ENCODE measurements at places on chromosomes 3 and 15. TPM values are rescaled to one million over a fixed set of nuclear protein-coding genes. Genes with fewer than 3 reads are reported as not detected.

- H3K36me3 ChIP-seq, result no peaks in the 10 kb centered on the region
- H3K27me3 ChIP-seq, result no peaks in the 10 kb centered on the region
- peaks cover 8% of the 10 kb centered on the region for H3K4me1 ChIP-seq
- no peak overlapping the region for H3K27ac ChIP-seq
- peak; percentile 43 for DNase-seq
Measured at GRCh38 chr15:70127288-70127746, 29.6 kb upstream of the TLE3 start.

- H3K4me3 ChIP-seq, result no peak overlapping the region
- no peak for DNase-seq
- no peaks in the 10 kb centered on the region for H3K4me1 ChIP-seq
- no peaks in the 10 kb centered on the region for H3K36me3 ChIP-seq
- no peak overlapping the region for H3K27ac ChIP-seq
Measured at GRCh38 chr15:64865998-64866520, 24.3 kb downstream of the PLEKHO2 start.

GRCh38 chr3:167718582-167718981 lies 16.1 kb downstream of the PDCD10 start:
- H3K36me3 ChIP-seq, result peaks cover 9% of the 10 kb centered on the region
- no peak overlapping the region for H3K27ac ChIP-seq
- H3K27me3 ChIP-seq, result no peaks in the 10 kb centered on the region
- H3K4me3 ChIP-seq, result no peak overlapping the region

- no peak overlapping the region for H3K4me3 ChIP-seq
- H3K36me3 ChIP-seq, result no peaks in the 10 kb centered on the region
- no peak overlapping the region for H3K27ac ChIP-seq
- DNase-seq, result no peak
- H3K4me1 ChIP-seq, result no peaks in the 10 kb centered on the region
Measured at GRCh38 chr3:111414531-111414930, 127.5 kb upstream of the CD96 start.

- no peak overlapping the region for H3K4me3 ChIP-seq
- no peaks in the 10 kb centered on the region for H3K27me3 ChIP-seq
- DNase-seq, result no peak
Measured at GRCh38 chr15:88717382-88718031, 78.7 kb downstream of the ISG20 start.

- H3K4me3 ChIP-seq, result no peak overlapping the region
- H3K27ac ChIP-seq, result no peak overlapping the region
- no peaks in the 10 kb centered on the region for H3K4me1 ChIP-seq
- no peaks in the 10 kb centered on the region for H3K27me3 ChIP-seq
- DNase-seq, result no peak
Measured at GRCh38 chr3:135199137-135199536, 404.1 kb downstream of the EPHB1 start.

DNA sequence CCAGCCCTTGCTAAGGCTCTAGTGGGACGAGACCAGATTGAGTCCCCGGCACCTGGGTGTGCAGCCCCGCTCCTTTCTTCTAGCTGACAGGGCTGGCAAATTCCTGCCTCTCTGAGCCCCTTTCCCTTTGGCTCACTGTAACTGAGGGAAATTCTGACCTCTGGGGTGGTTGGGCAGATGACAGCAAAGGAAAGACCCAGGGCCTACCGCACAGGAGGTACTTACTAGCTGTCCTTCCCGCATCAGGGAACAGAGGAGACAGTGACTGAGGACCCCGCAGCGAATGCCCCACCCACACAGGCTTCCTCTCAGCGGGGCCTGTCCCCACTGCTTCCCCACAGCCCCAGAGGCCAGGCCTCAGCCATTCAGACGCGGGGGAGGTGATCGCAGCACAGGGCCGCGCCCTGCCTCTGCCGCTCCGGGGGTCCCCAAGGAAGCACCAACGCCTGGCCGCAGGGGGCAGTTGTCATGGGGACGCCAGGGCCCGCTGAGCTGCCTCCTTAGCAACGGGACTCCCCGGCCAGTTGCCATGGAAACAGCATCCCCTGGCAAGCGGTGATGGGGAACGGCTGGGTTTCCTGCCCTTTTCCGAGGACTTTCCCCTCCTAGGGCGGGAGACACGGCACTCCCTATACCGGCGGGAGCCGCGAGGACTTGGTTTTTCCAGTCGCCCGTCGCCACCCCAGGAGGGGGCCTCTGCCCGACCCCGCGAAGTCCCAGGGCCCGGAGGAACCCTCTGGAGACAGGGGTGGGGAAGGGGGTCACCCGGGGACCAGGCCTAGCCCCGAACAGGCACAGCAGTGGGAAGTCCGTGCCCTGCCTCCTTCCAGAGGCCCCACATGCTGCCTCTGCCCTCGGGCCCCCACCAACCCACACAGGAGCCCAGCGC lies 50.1 kb downstream of the HCN4 start:
- no peak overlapping the region for H3K27ac ChIP-seq
- H3K27me3 ChIP-seq, result no peaks in the 10 kb centered on the region
- H3K36me3 ChIP-seq, result no peaks in the 10 kb centered on the region
- no peak overlapping the region for H3K4me3 ChIP-seq

DNA sequence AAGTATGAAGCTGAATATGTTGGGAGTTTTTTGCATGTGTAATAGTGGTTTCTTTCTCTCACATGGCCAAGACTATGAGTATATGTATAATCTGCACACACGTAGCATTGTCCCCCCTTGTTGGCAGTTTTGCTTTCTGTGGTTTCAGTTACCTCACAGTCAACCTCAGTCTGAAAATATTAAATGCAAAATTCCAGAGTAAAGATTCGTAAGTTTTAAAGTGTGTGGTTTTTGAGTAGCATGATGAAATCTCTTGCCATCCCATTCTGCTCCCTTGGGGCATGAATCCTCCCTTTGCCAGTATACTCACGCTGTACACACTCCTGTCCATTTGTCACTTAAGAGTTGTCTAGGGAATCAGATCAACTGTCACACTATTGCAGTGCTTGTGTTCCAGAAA lies 742.0 kb upstream of the CCDC54 start:
- no peak for DNase-seq
- no peaks in the 10 kb centered on the region for H3K4me1 ChIP-seq
- no peak overlapping the region for H3K4me3 ChIP-seq
- no peaks in the 10 kb centered on the region for H3K36me3 ChIP-seq
- no peaks in the 10 kb centered on the region for H3K27me3 ChIP-seq

DNA sequence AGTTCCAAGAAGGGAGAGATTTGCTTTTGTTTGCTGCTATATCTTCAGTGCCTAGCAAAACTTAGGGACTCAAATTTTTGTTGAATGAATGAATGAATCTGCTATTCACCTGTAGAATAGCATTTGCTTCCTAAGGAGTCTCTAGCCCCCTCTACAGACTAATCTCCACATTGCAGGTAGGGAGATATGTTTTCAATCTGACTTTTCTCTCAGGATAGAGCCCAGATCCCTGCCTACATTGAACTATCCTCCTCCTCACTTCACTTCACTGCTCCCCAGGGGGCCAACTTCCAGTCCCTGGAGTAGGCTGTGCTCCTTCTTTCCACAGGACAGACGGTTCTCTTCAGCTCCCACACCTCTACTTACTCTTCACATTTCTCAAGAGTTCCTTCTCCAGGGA lies 81.9 kb upstream of the PTX3 start:
- H3K4me3 ChIP-seq, result no peak overlapping the region
- no peaks in the 10 kb centered on the region for H3K4me1 ChIP-seq
- H3K27me3 ChIP-seq, result no peaks in the 10 kb centered on the region
- H3K36me3 ChIP-seq, result no peaks in the 10 kb centered on the region
- no peak overlapping the region for H3K27ac ChIP-seq
- peak; percentile 8 for DNase-seq

DNA sequence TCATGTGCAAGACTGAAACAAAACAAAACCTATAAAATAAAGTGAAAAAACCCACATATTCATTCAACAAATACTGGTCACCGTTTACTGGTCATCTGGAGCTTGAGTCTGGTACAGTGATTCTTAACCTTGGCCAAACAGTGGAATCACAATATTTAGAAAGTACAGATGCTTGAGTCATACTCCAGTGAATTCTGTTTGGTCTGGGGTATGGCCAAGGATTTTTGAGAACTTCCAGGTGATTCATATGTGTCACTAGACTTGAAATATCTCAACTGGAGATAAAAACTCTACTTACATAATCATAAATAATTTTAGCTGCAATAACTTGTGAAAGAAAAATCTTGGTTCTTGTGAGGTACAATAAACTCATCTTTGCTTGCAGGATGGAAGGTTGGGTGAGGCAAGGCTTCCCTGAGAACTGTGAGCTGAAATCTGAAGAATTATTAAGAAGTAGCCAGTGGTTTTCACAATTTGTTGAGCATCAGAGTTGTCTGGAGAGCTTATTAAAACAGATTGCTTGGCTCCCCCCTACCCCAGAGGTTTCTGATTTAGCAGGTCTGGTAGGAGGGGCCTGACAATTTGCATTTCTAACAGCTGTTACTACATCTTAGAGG lies 9.6 kb downstream of the NEK11 start:
- no peak for DNase-seq
- H3K4me3 ChIP-seq, result no peak overlapping the region
- H3K4me1 ChIP-seq, result no peaks in the 10 kb centered on the region
- H3K36me3 ChIP-seq, result no peaks in the 10 kb centered on the region
- no peaks in the 10 kb centered on the region for H3K27me3 ChIP-seq
- no peak overlapping the region for H3K27ac ChIP-seq

The BFSP2 gene
- not detected for total RNA-seq

The CPLX3 gene
- total RNA-seq, result not detected

The RBP2 gene
- total RNA-seq, result not detected

The NR1D2 gene
- total RNA-seq, result 14.5 TPM

Data from body of pancreas (tissue), 4 donors.